ENCODE measurements at places on chromosomes 4 and X.

DNA sequence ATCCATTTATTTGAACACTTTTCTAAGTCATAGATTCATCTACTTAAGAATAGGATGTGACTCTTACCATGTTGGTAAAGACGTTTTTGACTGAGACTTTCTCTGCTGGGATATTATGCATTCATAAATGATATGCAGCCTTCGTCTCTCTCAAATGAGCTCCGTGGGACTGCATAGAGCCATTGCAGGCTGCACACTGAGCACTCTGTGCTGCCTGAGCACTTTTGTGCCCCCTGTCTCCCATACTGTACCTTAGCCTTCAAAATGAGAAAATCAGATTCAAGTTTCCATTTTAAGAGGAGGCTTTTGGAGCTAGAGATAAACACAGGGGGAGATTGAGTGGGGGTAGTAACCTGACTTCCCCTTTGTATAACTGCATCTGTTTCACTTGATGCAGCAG, 433.6 kb downstream of the ZIC3 start:
- no peak for DNase-seq

GRCh38 chr4:138686106-138686835, 329.3 kb upstream of the NOCT start:
- DNase-seq, result no peak

GRCh38 chr4:126458993-126459392, 1144.2 kb downstream of the FAT4 start:
- no peak for DNase-seq

- DNase-seq, result no peak
Measured at GRCh38 chrX:41047878-41048534, 37.2 kb upstream of the USP9X start.

DNA sequence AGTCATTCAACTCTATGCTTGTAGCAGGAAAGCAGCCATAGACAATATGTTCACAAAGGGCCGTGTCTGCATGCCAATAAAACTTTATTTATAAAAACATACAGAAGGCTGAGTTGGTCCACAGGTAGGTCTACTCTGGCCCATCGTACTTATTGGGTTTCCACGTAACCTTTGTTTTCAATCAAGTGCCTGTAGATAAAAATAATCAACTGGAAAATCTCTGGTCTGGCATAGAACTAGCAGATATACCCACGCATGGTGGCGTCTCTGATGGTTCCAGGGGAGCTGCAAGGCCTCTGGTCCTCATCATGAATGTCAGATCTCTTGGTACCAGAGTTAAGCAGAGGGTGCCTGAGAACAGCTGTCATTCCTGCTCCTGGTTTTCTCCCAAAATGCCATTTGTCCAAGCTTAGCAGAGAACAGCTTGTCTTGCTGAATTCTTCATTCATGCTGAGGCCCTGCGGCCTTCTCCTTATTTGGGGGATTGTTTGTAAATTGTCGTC, 31.4 kb upstream of the JAKMIP1 start:
- no peak for DNase-seq

DNA sequence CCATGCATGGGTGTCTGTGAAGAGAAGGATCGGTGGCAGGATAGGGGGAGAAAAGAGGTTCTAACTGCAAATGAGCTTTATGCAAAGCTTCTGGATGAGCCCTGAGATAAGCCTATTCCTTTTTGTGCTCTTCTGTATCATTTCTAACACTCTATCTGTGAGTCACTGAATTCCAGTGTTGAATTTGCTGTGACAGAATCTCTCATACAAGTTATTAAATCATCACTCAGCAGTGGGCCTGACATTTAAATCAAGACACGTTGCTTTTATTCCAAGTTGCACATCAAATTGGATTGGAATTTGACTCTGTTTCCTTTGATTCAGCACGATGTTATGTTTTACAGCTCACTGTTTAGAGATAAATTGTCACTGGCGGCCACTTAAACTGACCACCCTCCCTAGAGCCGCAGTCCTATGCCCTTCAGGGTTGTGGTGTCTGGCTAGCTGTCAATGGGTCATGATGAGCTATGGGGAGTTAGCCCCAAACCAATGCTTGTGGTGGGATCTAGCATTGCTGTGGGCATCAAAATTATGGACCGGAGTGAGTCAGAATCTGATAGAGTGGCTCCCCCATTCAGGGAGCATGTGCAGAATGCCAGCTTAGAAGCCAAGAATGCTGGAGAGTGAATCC, 42.7 kb downstream of the LHFPL1 start:
- peak; percentile 88 for DNase-seq

DNA sequence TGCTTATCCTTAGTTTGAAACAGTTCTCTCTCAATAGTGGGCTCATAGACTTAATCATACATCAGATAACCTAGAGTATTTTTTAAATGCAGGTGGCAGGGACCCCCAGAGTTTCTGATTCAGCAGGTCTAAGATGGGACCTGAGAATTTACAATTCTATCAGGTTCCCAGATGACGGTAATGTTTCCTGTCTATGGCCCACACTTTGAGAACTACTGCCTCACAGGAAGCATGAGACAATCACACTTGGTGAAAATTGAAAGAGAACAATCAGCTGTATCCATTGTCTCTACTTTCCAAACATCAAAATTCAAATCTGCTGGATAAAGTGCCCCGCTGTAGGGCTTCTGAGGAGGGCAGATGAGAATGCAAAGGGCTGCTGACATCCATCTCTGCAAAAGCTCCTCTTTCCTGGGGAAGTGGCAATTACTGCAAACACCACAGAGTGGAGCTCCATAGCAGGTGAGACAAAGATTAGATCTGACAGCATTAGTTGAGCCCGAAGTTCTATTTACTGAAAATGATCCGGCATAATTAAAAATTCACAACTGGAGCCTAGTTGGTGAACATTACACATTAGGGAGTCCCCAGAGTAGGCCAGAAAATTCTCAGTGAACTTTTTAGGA, 187.8 kb upstream of the MBNL3 start:
- DNase-seq, result peak; percentile 7

GRCh38 chr4:40992472-40993295, 221.7 kb downstream of the APBB2 start:
- DNase-seq, result peak; percentile 13

GRCh38 chrX:119991005-119991787, 47.6 kb upstream of the NKAP start:
- DNase-seq, result peak; percentile 16

DNA sequence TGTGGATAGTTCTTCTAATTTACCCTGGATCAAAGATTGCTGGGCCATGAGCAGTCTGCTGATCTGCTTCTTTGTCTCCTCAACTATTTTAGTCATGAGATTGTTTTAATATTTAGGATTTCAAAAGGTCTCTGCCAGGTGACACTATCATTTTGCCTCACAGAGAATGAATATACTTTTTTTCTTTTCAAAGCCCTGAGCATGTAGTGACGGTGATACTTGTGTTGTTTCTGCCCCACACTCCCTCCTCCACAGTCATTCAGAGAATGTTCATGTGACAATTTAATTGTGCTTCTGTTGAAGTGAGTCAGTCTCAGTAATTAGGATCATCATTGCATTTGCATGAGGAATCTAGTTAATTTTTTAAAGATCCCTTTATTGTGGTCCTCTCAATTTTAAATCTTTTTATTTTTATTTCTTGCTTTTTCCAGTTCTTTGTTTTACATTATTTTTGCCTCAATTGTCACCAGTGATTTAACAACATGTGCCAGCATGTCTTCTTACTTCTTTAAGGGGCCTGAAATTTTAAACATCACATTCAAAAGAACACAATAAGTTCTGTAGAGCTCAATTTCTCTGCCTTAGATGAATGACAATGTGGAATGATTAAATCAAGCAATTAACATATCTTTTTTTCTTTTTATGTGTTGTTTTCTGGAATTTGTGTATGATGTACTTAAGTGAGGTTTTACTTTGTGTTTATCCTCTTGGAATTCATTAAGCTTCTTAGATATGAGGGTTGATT, 12.3 kb downstream of the MMRN1 start:
- DNase-seq, result peak; percentile 51

DNA sequence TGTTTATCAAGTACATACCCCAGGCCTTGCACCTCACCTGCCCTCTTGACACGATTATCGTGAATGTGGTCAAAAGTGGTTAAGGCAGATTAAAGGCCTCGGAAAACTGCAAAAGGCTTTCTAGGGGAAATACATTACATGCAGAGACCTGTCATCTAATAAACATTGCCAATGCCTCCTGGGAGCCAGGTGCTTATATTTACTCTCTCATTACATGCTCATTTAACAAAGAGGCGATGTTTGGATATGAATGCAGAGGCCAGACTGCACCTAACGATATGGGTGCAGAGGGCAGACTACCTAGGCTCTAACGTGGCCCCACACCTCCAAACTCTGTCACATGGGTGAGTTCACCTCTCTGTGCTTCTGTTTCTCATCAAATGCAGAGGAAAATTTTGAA, 14.5 kb downstream of the CRMP1 start:
- DNase-seq, result no peak

- no peak for DNase-seq
Measured at GRCh38 chrX:130084631-130085237, 25.6 kb downstream of the ELF4 start.

- DNase-seq, result no peak
Measured at GRCh38 chrX:38271154-38271716, 50.6 kb upstream of the SRPX start.

DNA sequence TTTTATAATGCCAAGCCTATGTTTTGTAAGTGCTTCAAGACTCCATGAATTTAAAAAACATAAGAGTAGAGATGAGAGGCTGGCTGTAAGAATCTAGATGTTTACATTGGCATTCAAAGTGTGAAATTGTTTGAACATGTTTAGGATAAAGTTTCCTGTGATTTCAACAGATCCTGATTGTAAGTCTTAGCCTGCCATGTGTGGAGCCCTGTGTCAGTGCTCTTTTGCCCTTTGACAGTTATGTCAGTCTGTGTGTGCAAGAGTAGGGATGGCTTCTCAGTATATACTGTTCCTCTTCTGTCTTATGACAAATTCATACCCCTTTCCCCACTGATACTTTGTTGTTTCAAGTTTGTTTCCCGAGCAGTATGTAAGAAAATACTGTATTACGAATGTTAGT, 68.2 kb downstream of the USP9X start:
- DNase-seq, result no peak

- DNase-seq, result peak; percentile 56
Measured at GRCh38 chr4:110532901-110533589, 57.1 kb downstream of the ENPEP start.

- peak; percentile 12 for DNase-seq
Measured at GRCh38 chr4:77922158-77923094, 59.8 kb downstream of the MRPL1 start.

DNA sequence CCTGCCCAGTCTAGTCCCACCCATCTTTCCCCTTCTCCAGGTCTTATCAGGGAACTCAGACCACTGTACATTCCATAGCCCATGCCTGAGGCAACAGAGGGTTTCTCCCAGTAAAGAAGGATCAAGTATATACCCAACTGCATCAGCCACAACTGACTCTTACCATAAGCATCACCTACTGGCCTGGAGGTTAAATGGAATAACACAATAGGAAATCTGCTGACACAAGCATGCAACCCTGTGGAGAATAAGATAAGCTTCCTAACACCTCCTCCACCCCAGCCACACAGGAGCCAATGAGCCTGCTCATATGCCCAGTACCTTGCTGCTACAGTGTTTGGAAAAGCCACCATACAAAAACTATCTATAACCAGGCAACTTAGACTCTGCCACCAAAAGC, 34.6 kb upstream of the PLK4 start:
- DNase-seq, result no peak

GRCh38 chr4:56051029-56051709, 102.4 kb downstream of the CEP135 start:
- no peak for DNase-seq

GRCh38 chr4:35820003-35820402, 424.3 kb downstream of the ARAP2 start:
- no peak for DNase-seq

DNA sequence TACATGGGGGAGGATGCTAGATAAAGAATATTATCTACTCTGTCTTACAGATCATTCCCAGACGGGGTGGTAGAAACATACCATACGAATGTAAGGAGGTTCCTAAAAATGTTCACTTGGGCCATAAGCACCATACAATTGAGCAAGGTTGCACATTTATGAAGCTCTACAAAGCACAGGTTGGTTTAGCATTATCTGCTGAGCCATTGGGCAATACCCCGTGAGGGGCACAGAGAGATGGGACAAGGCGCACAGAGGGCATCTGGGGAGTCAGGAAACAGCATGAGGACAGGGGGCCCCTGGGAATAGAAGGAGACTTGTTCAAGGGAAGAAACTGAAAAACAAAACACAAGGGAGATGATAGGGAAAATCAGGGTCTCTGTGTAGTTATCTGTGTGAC, 305.3 kb downstream of the TRIML1 start:
- DNase-seq, result no peak

- peak; percentile 46 for DNase-seq
Measured at GRCh38 chrX:140764401-140764919, 54.9 kb downstream of the LINC00632 start.

GRCh38 chr4:176939445-176939844, 146.7 kb upstream of the VEGFC start:
- peak; percentile 13 for DNase-seq

- peak; percentile 75 for DNase-seq
Measured at GRCh38 chrX:115233497-115234455, at the start of gene LRCH2. TSS of gene LRCH2 (minus strand) at chrX:115234096. CDS start at chrX:115234041, 55 bp downstream.

DNA sequence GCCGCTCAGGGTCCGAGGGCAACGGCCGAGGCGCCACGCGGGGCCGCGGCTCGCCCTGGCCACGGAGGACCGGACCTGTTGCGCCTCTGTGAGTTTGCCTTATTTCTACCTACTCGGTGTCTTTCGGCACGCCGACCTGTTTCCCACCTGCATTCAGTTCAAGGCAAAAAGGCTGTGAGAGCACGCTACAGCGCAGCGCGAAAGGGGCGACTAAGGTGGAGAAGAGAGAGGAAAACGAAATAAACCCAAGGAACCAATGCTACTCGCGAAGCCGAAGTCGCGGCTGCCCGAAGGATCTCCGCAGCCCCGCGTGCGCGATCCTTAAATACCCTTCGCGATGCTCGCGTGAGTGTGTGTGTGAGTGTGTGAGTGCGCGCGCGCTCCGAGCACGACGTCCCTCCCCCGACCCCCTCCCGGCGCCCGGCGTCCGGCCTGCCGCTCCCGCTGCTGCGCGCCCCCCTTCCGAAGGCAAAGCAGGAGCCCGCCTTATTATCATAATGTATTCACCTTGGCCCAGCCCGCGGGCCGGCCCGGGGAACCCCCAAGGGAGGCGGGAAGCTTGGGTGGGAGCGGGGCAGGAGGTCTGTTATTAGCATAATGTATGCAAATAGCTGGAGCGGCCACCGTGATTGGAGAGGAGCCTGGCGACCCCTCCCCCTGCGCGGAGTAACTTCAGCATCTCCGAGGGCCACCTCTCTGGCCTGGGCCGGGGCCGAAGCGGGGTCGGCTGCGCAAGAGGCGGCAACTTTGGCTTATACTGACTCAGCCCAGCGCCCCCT, at the start of gene COL25A1:
COL25A1 (minus strand) TSS at position 298 of the 779 bp plus-strand sequence.
- peak; percentile 75 for DNase-seq

DNA sequence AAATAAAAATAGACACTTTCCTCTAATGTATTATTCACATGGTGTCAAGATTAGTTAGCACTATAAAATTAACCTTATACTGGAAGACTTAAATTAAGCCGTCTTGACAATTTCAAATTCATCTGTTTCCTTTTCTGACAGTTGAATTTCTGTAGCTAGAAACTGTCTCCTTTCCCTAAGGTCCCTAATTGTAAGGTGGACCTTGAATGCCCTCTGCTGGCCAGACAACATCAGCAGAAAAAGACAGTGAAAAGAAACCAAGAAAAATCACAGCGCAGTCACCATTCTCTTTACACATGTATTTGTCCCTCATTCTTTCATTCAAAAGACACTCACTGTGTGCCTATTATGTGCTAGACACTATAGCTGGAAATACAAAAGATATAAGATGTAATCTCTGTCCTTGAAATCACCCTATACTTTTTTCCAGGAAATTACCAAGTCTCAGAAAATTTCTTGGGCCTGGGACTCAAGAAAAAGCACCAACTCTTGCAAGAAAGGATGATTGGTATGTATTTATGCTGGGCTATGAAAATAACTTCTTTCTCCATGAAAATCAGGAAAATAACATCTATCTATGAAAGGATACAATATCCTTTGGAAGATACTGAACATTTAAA, 32.7 kb upstream of the AMBN start:
- DNase-seq, result peak; percentile 65
